Naive thymus-derived CD8-positive, alpha-beta T cell (primary cell): ENCODE measurements at places on chromosomes 3 and 15. TPM values are rescaled to one million over a fixed set of nuclear protein-coding genes. Genes with fewer than 3 reads are reported as not detected.
A peak's percentile ranks its signal among the peaks of the same experiment; 100 is the strongest.

RPN1 gene
- 79.6 TPM for total RNA-seq

DNA sequence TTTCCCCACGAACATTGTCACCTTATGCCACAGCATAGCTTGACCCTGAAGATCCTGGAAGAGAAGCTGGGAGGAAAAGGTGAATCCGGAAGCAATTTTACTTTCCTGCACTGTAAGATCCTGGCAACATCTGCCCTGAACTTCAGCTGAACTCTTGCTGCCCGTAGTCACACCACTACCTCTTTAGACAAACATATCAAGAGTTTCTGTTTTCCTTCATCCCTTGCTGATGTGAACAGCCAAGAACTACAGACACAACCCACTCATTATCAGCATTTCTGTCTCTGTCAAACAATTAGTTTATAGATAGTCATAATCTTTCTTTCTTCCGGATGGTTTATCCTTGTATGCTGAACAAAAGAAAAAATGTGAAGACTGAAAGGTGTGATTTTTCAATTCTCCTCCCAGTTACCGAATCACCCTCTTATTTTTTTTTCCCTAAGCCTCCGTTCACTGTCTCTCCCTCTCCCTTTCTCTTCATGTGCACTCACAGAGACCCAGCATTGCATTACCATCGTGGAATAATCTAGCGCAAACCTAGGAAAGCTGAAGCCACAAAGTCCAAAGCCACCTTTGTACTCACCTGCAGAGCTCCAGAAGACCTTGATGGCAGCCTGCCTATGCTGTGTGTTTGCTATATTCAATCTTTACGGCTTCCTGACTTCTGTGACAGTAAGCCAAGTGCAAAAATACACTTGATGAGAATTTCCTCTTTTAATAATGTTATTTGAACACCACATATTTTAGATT is 229.2 kb downstream of the CDIN1 start:
- no peak for DNase-seq

- no peak for DNase-seq
Measured at GRCh38 chr3:188581792-188582191, 427.8 kb downstream of the LPP start.

DNA sequence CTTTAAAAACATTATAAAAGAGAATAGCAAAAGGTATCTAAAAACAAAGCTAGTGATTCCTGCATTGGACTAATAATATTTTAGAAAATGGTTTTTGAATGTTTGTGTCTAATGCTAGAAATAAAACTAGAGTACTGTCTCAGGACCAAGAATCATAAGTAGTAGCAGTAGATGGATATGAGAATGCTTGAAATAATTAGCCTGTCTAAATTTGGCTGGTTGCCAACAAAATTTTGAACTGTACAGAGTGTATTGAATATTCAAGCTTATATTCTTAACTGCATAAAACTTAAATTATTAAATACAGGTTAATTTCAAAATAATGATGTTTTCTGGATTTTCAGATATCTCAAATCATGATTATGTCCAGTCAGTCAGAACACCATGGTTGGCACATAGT is 14.0 kb downstream of the ABHD5 start:
- no peak for DNase-seq

- DNase-seq = no peak
Measured at GRCh38 chr3:85476891-85477495, 518.2 kb downstream of the CADM2 start.

DNA sequence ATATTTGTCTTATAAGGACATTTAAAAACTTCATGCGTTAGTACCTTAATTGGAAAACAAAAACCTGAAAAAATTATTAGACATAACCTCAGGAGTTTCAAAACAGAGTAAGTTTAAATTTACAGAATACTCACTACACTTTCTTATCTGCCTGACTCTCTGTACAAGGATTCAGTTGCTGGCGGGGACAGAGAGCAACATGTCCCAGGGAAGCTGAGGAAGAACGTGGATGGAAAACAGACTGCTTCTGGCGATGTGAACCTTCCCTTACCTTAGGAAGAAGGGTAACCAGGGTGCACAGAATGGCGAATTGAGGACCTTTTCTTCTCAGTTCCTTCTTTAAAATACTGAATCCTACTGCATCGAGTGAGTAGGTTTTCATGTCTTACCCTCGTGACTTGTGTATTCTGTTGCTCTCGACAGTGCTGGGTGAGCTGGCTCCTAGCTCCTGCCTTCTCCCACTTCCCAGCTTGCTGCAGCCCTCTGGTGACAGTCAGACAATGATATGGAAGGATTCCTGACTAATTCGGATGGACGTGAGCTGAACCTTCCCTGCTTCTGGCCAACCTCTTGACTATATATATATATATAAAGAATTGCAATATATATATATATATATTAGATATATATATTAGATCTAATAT is 178.2 kb downstream of the PDZRN3 start:
- no peak for DNase-seq

GRCh38 chr3:12969486-12969885 is 103.7 kb downstream of the IQSEC1 start:
- DNase-seq = no peak

CAMK1 gene
- total RNA-seq = 0.31 TPM

- DNase-seq = no peak
Measured at GRCh38 chr3:184815046-184815930, 3.3 kb downstream of the VPS8 start.

DNA sequence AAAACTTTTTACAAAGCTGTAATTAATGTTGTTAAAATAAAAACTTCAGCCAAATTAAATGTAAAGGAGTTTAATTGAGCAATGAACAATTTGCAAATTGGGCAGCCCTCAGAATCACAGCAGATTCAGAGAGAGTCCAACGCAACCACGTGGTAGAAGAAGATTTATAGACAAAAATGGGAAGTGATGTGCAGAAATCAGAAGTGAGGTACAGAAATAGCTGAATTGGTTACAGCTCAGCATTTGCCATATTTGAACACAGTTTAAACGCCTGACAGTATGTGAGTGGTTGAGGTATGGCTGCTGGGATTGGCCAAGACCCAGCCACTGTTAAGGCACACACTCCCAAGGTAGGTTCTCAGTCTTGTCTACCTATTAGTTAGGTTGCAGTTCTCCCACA is 14.4 kb upstream of the PLA2G4D start:
- no peak for DNase-seq

GRCh38 chr15:64067564-64068030 is 21.3 kb upstream of the DAPK2 start:
- DNase-seq = peak; percentile 70

DNA sequence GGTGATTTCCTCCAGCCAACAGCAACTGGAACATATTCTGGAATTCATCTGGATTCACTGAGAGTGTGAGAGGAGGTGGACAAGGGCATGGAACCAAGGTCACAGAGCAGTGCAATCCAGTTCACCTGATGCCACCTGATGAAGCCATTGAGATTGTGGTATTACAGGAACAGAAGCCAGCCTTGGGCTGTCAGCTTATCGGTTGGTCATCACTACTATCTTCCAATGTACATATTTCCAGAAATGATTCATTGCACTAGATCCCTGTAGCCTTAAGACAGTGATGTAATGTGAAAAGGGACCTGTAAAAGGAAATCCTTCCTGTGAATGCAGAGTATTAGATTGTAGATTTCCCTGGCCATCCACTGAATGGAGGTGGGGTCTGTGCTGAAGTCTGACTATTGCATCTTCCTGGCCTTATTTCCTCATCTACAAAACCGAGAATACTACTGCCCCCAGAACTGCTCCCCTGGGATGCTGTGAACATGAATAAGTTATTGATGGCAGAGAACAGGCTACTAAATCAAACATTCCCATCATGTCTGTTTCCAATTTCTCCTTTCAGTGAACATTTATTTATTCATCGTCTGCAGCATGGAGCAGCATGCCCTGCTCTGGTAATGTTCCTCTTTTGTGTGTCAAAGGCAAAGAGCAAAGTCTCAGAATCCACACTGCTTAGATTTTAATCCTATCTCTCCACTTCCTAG is 47.4 kb upstream of the TPM1 start:
- no peak for DNase-seq

DNA sequence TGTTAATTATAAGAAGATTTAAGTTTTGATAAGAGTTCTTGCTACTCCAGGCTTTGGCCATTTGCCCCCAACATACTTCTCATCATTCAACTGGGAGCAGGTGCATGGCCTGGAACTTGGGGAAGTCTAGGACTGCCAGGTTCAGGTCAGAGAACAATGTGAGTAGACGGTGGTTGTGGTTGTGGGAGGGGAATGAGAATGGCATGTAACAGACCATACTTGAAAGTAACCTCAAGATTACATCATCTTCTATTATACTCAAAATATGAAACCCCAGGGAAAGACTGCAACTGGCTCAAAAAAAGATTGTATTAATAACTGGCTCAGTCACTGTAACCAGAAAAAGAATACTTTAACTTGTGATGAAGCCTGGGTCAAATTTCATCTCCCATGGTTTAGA is 364.9 kb upstream of the DPPA4 start:
- no peak for DNase-seq

STARD5 gene
- 12.8 TPM for total RNA-seq

TRPM1 gene
- total RNA-seq = not detected

DNA sequence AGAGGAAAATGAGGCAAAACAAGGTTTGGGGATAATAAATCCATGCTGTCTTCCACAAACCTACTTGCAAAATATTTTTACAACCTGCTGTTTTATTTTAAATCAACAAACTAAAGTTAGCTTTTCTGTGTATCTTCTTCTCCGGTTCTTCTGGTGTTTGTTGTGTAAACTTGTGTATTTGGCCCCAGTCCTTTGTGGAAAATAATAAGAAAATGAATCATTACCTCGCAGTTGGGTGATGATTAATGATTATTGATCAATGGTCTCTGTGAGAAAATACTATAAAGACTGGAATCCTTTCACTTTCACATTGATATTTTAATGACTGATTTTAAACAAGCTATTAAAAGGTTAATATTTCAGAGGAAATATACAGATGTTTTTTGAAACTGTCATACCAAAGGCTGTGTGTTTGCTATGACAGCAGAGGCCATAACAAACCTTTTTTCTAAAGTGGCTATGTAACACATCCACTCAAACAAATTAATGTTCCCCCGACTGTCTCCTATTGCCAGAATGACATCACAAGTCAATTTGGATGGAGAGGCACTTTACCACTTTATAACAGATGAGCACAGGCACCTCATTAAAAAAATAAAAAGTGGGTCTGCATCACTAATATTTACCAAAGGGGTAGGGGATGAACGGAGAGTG is 152.5 kb downstream of the MEX3B start:
- no peak for DNase-seq

GRCh38 chr3:120090422-120090821 is 3.8 kb downstream of the GSK3B start:
- DNase-seq = no peak

GRCh38 chr3:48507256-48508061 is 3.5 kb upstream of the SHISA5 start:
- DNase-seq = peak; percentile 65

DNA sequence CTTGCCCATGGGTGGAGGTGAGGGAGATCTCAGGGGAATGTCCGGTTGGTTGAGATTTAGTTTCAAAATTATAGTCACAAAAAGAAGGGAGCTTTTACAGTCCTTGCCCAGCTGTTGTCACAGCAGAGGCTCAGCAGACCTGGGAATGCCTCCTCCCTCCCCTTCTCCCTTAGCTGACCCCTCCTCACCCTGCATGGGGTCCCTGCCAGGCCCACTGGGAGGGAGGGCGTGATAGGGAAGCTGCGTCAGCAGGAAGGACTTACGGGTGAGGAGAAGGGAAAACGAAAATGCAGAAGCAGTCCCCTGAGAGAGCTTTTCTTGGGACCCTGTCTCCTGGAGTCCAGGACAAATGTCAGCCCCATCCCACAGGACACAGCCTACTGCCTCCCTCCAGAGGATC is 18.9 kb downstream of the SCN5A start:
- no peak for DNase-seq

GRCh38 chr15:51771773-51772172 is 20.4 kb downstream of the TMOD2 start:
- no peak for DNase-seq
